ENCODE measurements at places on chromosomes 13 and 19. TPM values are rescaled to one million over a fixed set of nuclear protein-coding genes. Genes with fewer than 3 reads are reported as not detected.

Gene PSG3
- not detected for total RNA-seq

Gene ZNF835
- 0.18 TPM for total RNA-seq

Gene CAMSAP3
- 45.5 TPM for total RNA-seq

Gene ASF1B
- 25.6 TPM for total RNA-seq

Gene MEX3D
- 23.3 TPM for total RNA-seq

Gene TEX101
- total RNA-seq, result 0.53 TPM

Measured in esophagus squamous epithelium (tissue), 5 donors.